Dermis blood vessel endothelial cell (primary cell): ENCODE measurements at places on chromosomes 11 and 22. TPM values are rescaled to one million over a fixed set of nuclear protein-coding genes. Genes with fewer than 3 reads are reported as not detected.
A peak's percentile ranks its signal among the peaks of the same experiment; 100 is the strongest.

- DNase-seq, result no peak
These were observed 64.1 kb downstream of the PRMT3 start for GRCh38 chr11:20451568-20451967.

DNA sequence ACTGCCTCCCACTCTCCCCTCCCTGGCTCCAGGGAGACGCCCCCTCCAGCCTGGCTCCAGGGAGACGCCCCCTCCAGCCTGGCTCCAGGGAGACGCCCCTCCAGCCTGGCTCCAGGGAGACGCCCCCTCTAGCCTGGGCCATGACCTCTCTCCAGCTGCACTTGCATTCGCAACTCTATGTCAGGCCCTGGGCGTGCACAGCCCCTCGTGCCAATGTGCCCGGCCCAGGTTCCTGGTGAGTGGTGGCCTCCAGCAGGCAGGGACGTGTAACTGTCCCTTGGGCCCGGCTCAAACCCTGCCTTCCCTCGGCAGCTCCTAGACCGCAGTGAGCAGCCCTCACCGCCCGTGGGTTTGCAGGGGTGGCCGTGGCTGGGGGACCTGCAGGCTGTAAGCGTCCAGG is 6.9 kb downstream of the MUC6 start:
- DNase-seq, result no peak

Gene LRRN4CL
- 0.34 and 0.51 TPM in 2 replicates for total RNA-seq

- no peak for DNase-seq
These were observed 116.5 kb upstream of the MTNR1B start for GRCh38 chr11:92852946-92853345.

GRCh38 chr11:105357764-105358163 is 218.2 kb upstream of the CARD18 start:
- peak; percentile 5 for DNase-seq

Gene CARD18
- total RNA-seq, result not detected in 2 replicates

Gene GSTT2B
- total RNA-seq, result 1.4 and 11.1 TPM in 2 replicates

- peak; percentile 40 for DNase-seq
These were observed 42.2 kb downstream of the WNT7B start for GRCh38 chr22:45934659-45935341.

DNA sequence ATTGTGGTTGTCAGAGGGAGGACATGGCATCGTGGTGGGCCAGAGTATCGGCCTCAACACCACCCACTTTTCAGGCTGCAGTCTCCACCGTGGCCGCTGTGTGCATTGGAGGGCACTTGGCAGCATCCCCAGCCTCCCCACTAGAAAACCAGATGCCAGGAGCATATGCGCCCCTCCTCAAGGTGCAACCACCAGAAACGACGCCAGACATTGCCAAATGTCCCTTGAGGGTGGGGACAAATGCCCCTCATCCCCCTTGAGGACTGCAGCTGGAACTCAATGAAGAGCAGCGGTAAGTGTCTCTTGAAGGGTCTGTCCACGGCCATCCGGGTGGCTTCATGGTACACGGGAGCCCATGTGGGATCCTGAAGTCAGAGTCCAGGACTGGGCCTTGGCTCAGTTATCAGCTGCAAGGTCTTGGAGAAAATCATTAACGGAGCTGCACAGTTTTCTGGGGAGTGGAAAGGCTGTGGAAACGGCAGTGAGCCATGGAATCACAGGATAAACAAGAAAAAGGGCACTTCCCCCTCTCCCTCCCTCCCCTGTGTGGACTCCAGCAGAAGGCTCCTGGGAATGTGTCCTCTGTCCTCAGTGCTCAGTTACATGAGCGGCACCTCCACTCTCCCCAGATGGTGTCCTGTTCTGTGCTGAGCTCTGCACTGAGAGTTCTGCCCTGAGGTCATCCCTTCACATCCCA is 324.4 kb upstream of the B3GAT1 start:
- no peak for DNase-seq

- no peak for DNase-seq
These were observed 26.5 kb upstream of the PSMA1 start for GRCh38 chr11:14546672-14547071.

DNA sequence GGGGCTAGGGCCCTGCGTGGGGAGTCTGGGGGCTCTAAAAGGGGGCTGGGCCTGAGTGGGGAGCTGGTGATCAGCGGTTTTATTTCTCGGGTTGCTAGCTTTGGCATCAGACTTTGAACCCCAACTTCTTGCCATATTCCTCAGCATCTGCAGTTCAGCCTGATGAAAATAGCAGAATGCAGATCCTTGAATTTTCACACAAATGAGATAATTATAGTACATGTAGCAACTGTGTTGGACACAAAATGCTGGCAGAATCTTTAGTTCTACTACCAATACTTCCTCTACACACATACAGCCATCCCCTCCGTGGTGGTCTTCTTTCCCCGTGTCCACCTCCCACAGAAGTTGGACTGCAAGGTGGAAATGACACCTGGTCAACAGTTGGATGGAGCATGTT is 1.5 kb downstream of the ZC3H7B start:
- DNase-seq, result peak; percentile 10

Gene SCGB2A2
- not detected in 2 replicates for total RNA-seq

- DNase-seq, result no peak
These were observed 52.9 kb downstream of the SGSM3 start for GRCh38 chr22:40423310-40423688.

Gene NCF4
- total RNA-seq, result 0.17 TPM in 1 of 2 replicates, not detected in the other

Gene ENTHD1
- not detected in 2 replicates for total RNA-seq

DNA sequence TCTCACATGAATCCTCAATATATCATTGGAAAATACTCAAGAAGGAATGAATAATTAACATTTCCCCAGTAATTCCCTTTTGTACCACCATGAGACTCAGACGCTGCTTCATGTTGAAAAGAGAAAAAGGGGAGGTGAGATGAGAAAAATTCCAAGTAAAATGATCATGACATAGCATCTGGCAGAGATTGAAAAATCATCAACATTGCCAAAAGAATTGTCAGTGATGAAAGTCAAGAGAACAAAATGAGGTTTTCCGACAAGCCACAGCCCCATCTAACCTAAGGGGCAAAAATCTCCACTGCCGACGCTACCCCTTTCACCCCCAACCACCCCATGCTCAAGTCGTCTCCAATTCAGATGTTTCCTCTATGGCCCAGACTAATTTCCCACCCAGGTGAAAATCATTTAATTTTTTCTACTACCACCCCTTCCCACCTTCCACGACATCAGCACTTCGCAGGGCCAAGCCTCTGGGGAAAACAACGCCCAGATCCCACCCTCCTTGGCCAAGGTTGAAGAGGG is 1.2 kb downstream of the RAB6A start:
- DNase-seq, result peak; percentile 53

DNA sequence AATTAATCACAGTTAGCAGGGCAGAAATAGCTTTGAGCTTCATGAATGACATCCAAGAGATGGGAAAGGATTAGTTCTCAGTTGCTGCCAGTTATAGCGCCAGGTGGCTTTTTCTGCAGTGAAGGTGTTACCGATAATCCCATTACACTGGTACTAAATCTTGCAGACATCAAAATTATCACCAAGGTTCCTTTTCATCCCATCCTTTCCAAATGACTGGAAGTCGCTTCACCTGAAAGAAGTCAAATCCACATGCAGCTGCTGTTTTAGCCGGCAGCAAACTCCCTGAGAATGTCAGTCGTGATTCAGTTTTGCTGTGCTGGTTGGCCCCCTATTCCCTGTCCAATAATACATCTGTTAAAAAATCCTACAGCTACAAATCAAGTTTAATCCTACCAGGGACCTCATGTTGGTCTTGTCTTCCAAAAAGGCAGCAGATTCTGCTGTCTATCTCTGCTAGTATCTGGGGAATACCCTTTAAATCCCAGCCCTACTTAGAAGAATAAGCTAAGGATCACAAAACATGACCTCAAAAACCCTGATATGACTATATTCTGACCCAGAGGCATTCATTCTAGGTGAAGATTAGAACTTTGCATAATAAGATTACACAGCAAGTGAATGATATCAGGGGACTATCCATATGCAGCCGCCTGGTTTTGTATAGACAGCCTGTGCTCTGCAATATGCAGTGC is 31.7 kb downstream of the IMMP1L start:
- DNase-seq, result no peak

GRCh38 chr22:19784384-19785175 is 24.0 kb downstream of the TBX1 start:
- no peak for DNase-seq

DNA sequence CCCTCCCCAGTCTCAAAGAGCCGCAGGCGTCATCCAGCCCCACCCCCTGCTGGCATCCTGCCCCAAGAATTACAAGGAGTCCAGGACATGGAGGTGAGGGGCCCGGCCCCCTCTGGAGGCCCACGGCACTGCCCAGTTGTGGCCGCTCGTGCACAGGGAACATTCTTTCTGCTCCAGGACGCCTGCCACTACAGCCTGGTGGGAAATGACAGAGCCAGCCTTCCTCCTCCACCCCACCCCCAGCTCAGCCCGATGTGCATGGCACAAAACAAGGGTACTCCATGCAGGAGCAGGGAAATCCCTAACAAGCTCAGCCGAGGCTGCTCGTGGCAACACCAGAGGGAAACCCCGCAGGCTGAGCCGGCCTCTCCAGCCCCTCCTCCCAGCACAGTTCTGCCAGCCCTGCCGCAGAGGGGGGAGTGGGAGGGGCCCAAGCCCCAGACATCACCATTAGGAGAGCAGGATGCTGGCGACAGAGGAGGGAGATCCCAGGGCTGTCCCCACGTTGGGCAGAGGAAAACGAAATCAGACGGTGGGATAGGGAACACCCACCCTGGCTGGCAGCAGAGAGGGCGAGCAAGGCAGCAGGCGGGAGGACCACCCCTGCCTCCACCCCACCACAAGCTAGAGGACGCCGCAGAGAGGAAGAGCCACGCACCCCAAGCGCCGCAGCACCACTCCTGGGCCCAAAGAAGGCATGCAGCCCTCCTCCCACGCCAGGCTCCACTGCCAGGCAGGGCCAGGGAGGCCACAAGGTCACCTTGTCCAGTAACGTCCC is 10.0 kb downstream of the IGSF9B start:
- no peak for DNase-seq

Gene C11orf87
- not detected in 2 replicates for total RNA-seq

Gene GPHA2
- not detected in 2 replicates for total RNA-seq

DNA sequence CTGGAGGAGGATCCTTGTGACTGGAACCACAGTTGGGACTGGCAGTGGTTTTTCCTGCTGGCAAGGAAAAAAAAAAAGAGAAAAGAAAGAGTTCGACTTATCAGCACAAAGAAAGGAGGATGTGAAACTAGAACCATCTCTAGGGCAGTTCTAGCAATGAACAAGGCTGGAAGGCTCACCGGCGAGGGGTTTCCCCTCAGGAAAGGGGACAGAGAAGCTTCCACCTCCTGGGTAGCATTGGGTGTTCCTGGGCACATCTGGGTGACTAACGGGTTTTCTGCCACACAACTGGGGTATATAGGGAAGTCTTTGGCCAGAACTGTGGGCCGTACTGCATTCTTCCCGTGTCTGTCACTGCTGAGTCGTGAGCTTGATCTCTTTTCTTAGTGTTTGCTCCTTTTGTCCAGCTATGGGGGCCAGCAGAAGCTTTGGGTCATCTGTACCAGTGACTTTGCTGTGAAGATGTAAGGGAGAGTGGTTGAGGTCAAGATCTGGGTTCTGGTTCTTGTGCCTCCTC is 109.4 kb upstream of the OR4B1 start:
- DNase-seq, result no peak

GRCh38 chr11:25733777-25734176 is 598.2 kb upstream of the ANO3 start:
- no peak for DNase-seq

DNA sequence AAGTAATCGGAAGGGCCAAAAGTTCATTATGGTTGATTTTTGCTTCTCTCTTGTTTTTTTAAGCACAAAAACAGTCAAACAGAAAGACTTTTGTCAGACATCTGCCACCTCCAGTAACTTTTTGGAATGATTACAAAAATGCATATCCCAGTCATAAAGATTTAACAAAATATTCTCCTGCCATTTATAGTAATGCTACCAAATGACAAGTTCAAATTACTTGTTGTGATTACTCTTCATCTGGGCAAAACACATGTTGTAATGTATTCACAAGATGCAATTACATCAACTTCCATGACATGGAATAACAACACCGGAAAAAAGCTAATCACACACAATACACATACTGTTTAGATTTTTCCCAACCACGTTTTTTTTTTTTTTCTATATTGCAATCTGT is 1017.5 kb upstream of the TENM4 start:
- DNase-seq, result no peak

GRCh38 chr11:121968638-121969037 is 147.4 kb downstream of the BLID start:
- no peak for DNase-seq

DNA sequence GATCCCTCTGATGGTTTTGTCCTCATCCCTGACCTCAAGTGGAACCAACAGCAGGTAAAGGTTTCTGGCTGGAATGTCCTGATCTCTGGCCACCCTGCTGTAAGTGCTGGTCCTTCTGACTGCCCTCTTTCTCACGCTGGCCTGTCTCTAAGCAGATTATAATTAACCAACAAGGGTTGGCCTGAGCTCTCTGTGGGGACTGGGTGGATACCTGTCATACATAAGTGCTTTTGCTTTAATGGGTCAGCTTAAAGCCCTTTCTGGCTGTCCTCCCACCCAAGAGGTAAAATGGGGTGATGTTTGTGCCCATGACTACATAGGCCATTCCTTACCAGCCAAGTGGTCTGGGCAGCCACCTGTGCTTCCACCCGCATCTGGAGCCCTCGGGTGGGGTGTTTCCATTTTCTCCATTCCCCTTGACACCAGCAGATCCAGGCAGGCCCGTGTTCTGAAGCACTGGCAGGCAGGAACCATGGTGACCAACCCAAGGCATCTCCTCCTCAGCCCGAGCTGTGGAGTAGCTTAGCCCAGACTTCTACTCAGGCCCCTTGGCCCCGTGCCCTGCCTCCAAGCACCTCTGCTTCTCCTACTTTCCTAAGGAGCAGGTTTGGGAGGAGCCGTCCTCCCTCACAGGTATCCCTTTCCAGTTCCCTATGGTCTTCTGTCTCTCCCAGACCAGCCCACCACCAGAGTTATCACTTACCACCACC is 17.0 kb upstream of the ST3GAL4 start:
- DNase-seq, result no peak

GRCh38 chr22:44407987-44408828 is 89.8 kb downstream of the RTL6 start:
- DNase-seq, result no peak

Gene TTC36
- total RNA-seq, result 2.5 and 3.2 TPM in 2 replicates

- no peak for DNase-seq
These were observed 84.1 kb downstream of the C11orf91 start for GRCh38 chr11:33616552-33616951.

DNA sequence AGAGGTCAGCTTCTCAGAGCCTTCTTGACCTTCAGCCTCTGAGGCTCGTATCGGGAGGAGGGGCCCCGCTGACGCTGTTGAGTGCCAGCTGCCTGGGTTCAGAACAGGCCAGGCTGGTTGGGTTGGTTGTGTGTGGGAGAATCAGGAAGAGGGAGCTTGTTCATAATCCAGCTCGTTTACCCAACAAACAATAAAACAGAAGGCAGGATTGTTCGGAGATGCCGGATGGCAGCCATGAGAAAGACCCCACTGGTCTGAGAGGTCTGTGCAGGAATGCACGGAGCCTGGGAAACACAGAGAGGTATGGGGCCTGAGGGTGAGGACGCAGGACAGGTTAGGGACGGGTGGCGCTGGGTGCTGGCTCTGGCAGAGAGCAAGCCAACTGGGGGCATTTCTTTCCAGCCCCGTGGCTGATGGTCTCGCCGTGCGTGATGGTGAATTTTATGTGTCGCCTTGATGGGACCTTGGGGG is 31.6 kb upstream of the SHANK2 start:
- no peak for DNase-seq

Gene MFNG
- 163 and 228 TPM in 2 replicates for total RNA-seq

Gene SLC22A12
- total RNA-seq, result not detected in 2 replicates
